ENCODE measurements at places on chromosomes 3 and 15. TPM values are rescaled to one million over a fixed set of nuclear protein-coding genes. Genes with fewer than 3 reads are reported as not detected.

The C3orf85 gene
- polyA plus RNA-seq = not detected

The SNTN gene
- polyA plus RNA-seq = not detected

The CPNE4 gene
- polyA plus RNA-seq = 0.15 TPM

DNA sequence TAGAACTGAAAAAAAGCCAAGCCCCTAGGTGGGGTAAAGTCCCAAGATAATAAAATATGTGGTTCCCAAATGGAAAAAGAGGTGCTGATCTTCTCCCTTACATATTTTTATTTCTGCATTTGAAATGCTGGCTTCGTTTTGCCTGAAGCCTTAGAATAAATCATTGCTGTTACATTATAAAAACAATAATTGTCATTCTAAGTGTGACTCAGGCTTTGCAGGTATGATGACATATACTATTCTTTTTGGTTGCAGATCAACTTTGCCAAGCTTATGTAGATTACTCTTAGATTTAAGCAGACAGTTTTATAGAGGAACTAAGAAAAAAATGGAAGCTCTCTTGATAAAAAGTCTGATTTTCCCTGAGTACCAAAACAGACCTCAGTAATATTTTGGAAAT, 7.5 kb downstream of the IDH3A start:
- DNase-seq = no peak

DNA sequence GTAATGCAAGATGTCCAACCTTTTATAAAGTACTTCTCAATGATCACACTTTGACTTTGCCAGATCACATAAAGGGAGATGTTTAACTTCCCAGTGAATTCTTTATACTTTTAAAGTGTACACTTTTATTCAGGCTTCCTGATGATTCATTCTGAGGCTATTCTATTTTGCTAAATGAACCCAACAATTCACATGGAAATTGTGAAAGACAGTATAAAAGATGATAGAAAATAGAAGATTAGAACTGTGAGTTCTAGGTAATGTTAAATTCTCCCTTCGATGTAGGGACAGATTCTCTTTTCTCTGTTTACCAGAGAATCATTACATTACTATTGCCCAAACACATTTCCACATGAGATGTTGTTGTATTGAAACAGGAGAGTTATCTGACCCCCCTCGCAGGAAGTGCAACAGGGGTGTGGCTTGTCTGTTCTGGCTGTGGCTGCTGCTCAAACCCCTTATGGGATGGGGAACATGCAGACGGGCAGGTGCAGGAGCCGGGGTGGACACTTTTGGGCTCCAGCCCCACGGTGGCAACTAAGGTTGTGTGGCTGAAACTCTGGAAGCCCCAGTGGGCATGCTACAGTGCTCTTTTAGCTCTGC, 131.3 kb upstream of the LRTM1 start:
- no peak for DNase-seq

- peak; percentile 38 for DNase-seq
Measured at GRCh38 chr15:75042730-75043508, 19.5 kb downstream of the PPCDC start.

The ALPK3 gene
- 106 TPM for polyA plus RNA-seq

DNA sequence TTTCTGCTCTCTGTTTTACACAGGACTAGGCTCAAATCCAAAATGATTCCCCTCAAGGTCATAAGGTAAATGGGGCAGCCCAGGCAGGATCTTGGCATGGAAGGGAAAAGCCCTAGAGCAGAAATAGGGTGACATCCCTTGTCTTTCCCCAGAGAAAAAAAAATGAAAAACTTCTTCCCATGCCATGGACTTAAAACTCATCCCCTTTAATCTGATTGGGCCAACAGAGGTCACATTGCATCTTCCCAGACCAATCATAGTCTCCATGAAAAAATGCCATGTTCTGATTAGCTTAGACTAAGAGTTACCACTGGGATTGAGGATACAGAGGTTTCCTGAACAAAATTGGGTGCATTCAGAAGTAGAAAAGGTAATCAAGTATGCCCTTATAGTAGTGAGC, 241.3 kb upstream of the LRTM1 start:
- no peak for DNase-seq

DNA sequence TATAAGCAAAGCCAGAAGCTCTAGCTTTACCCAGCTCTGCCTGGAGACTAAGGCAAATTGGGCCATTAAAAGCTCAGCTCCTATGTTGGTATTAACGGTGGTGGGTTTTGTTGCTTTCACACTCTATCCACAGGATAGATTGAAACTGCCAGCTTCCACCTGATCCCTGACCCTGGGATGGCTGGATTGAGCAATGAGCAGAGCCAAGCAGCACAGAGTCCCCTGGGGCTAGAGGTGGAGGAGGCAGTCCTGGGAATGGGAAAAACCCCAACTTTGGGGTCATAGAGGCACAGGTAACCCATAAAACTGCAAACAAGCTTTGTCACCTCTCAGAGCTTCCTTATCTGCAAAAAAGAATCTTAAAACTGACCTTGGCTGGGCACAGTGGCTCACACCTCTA, 6.6 kb downstream of the RHO start:
- no peak for DNase-seq

- DNase-seq = no peak
Measured at GRCh38 chr3:118380576-118380975, 654.1 kb downstream of the IGSF11 start.

- no peak for DNase-seq
Measured at GRCh38 chr15:90212221-90213098, 11.3 kb downstream of the SEMA4B start.
